Gastrocnemius medialis (tissue), 4 donors: ENCODE measurements at places on chromosomes 16 and 17. TPM values are rescaled to one million over a fixed set of nuclear protein-coding genes. Genes with fewer than 3 reads are reported as not detected.

DNA sequence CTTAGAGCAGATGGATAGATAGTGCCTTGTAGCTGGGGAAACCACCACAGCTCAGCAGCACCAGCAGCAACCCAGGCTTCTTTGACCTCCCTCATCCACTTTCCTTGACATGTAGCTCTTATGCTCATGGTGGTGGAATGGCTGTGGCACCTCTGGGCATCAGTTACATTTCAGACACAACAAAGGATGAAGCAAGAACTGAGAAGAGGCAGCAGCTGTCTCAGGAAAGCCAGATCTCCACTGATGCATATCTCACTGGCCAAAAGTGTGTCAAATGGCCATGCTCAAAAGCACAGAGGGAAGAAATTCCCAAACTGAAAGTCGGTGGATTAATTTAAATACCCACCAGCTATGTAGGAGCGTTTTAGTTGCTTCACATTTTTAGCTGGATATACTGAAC is 671.4 kb upstream of the SALL1 start:
- H3K36me3 ChIP-seq = no peaks in the 10 kb centered on the region
- no peaks in the 10 kb centered on the region for H3K4me1 ChIP-seq
- H3K27ac ChIP-seq = no peak overlapping the region
- DNase-seq = no peak

DNA sequence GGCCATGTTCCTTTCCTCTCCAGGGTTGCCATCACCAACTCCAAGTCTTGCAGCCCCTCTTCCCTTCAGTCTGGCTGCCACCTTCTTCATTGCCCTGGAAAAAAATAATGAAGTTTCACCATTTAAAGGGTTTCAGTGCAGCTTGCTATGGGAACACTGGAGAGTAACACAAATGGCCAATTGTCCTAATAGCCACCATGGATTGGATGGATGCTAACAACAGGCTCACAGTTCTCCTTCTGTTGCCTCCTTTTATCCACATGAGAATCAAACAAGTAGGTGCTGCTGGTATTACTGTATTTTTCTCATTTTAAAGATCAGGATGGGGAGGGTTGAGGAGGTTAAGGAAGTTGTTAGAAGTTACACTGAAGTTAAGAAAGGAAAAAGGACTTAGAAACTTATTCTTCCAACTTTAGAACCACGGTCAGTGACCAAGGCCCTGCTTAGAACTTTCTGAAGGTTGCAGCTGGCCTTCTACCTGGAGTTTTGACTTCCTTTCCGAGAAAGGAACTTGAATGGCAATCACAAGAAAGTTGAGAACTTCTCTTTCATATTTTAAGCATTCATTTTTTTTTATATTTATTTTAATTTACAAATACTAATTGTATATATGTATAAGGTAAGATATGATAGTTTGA is 198.0 kb upstream of the MAF start:
- no peak overlapping the region for H3K27ac ChIP-seq
- no peaks in the 10 kb centered on the region for H3K27me3 ChIP-seq
- H3K36me3 ChIP-seq = no peaks in the 10 kb centered on the region
- no peaks in the 10 kb centered on the region for H3K4me1 ChIP-seq

DNA sequence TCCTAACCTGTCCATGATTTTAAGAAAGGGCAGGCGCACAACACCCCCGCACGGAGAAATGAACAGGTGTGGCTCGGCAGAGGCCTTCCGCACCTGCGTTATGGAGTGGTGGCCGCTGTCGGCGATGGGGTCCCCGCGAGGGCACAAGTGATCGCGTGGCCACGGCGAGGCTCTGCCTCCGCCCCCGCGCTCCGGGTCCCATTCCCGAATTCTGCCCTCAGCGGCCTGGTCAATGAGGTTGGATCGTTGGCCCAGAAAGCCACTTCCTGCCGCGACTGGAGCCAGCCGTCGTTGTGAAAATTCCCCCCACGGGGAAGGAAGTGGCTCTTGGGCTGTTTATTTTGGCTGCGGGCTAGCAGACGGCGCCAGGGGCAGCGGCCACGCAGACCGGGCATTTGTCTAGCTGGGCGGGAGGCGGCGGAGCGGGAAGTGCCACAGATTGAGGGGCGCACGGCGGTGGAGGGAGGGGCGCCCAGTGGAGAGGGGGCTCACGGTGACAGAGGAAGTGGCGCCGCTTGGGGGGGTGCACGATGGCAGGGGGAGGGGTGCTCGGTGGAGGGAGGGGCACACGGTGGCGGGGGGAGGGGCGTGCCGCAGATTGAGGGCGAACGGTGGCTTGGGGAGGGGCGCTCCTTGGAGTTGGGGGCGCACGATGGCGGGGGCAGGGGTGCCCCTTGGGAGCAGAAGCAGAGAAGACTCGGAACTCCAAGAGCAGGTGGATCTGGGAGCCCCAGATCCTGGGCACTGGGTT is 25.0 kb downstream of the MRC2 start:
- H3K4me3 ChIP-seq = peak overlapping the region; percentile 54
- H3K4me1 ChIP-seq = peaks cover 25% of the 10 kb centered on the region
- DNase-seq = no peak
- no peaks in the 10 kb centered on the region for H3K36me3 ChIP-seq
- peaks cover 10% of the 10 kb centered on the region for H3K27me3 ChIP-seq
- no peak overlapping the region for H3K27ac ChIP-seq

DNA sequence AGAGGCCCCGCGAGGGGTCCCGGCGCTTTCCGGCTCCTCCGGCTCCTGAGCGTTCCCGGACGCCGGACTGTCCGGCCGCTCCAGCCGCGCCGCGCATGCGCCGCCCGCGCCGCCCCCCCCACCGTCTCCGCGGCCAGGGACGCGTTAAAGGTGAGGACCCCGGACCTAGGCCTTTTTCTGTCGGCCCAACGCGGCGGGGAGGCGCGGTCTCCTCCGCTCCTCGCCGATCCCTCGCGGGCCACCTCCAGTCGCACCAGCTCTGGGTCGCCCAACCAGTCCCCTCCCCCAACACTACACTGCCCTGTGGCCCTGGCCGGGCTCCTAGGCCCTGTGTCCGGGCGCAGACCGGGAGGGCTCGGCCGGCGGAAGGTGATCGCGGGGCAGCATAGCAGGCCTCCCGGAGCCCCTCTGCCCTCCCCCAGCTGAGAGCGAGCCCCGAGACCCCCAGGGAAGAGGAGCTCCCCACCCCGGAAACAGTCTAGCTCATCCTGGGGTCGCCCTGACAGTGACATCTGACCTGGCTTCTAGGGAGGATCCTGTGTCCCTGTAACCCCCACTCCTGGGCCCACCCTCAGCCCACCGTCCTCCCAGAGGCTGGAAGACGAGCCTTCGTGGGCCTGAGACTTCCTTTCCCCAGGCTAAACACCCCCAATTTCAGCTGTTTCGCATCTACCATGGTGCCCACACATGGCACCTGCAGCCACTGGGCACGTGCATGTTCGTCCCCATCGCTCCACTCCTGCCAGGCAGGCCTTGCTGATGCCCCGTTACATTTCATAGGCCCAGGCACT is 14.7 kb upstream of the BCAR1 start:
- peak overlapping the region; percentile 97 for H3K4me3 ChIP-seq
- peak; percentile 86 for DNase-seq
- no peaks in the 10 kb centered on the region for H3K36me3 ChIP-seq
- H3K4me1 ChIP-seq = peaks cover 56% of the 10 kb centered on the region
- peak overlapping the region; percentile 99 for H3K27ac ChIP-seq

- no peak overlapping the region for H3K4me3 ChIP-seq
- no peaks in the 10 kb centered on the region for H3K4me1 ChIP-seq
- no peaks in the 10 kb centered on the region for H3K36me3 ChIP-seq
- no peak for DNase-seq
- no peak overlapping the region for H3K27ac ChIP-seq
These were observed 135.2 kb upstream of the ELAC2 start for GRCh38 chr17:13153036-13153435.

DNA sequence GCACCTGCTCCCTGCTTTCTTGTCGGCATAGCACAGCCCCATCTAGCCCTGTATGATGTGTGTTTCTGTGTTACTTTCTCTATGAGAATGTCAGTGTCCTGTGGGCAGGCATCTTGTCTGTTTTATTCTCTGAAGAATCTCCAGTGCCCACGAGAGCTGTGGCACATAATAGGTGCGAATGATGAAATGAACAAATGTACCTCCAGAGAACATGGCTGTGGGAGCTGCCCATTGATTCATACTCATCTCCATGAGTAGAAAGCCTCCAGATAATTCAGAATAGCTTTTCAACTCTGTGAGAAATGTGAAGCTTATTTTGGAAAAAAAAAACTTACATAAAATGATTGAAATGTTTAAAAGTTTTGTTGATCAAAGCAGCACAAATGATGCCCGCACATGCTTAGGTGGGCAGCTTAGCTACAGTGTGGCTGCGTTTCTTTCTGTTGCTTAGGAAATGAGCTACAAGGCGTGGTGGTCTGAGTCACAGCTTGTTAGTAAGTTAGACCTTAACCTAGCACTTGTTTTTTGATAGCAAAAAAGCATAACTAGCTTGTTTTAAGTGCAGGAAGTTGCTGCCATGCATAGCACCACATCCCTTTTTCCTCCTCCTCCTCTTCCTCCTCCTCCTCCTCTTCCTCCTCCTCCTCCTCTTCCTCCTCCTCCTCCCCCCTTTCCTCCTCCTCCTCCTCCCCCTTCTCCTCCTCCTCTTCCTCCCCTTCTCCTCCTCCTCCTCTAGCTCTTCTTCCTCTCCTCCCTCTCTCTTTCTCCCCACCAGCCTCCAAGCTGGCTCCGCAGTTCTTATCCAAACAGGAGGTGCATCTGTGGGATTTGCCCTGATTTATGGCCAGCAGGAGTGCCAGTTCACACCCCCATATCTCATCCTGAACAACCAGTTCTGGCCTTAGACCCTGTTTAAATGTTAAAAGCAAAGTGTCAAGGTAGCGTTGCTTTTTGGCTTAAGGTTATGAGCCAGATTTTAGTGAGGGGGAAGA is 221.5 kb downstream of the IRF8 start:
- no peak overlapping the region for H3K27ac ChIP-seq
- no peak overlapping the region for H3K4me3 ChIP-seq
- no peaks in the 10 kb centered on the region for H3K4me1 ChIP-seq
- H3K27me3 ChIP-seq = peaks cover 29% of the 10 kb centered on the region
- no peak for DNase-seq

GRCh38 chr16:84088695-84089395 is 27.9 kb downstream of the MBTPS1 start:
- peaks cover 90% of the 10 kb centered on the region for H3K36me3 ChIP-seq
- no peak for DNase-seq
- no peak overlapping the region for H3K27ac ChIP-seq
- H3K27me3 ChIP-seq = no peaks in the 10 kb centered on the region
- H3K4me1 ChIP-seq = no peaks in the 10 kb centered on the region

DNA sequence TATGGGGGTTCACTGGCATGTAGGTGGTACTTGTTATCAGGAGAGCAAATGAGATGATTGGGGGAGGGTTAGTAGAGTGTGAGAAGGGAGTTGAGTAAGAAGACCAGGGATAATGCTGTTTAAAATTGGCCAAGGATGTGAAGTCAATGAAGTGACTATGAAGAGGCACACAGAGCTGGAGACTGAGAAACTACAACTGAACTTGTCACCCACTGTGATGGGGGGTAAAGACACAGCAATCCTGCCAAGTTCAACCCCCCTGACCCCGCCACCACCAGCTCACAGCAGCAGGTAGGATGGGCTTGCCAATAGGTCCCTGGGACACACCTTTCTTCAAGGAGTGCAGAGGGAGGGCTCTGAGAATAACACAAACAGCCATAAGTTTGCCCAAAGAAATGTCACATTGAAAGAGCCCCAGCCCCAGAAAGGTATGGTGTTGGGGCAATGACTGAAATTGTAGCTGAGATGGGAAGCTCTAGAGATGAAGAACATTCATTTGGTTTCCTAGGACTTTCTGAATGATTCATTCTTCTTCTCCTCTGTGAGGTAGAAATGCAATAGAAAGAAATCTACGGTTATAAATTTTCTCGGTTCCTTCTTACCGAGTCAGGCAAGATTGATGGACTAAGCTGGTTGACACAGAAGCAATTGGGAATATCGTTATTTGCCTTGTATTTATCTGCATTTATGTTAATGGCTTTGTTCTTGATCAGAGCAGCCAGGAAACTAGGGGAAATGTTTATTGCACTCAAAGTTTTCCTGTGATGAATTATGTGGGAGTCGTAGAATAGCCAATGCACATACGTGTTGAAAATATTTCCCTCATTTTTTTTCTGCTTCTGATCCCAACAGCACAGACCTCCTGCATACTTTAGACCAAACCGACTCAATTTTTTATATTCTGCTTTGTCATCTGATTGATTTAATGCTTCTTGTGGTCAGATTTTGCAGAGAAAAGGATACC is 595.2 kb upstream of the CDH11 start:
- H3K36me3 ChIP-seq = no peaks in the 10 kb centered on the region
- H3K4me3 ChIP-seq = no peak overlapping the region
- no peaks in the 10 kb centered on the region for H3K27me3 ChIP-seq
- no peaks in the 10 kb centered on the region for H3K4me1 ChIP-seq
- DNase-seq = no peak
- H3K27ac ChIP-seq = no peak overlapping the region

DNA sequence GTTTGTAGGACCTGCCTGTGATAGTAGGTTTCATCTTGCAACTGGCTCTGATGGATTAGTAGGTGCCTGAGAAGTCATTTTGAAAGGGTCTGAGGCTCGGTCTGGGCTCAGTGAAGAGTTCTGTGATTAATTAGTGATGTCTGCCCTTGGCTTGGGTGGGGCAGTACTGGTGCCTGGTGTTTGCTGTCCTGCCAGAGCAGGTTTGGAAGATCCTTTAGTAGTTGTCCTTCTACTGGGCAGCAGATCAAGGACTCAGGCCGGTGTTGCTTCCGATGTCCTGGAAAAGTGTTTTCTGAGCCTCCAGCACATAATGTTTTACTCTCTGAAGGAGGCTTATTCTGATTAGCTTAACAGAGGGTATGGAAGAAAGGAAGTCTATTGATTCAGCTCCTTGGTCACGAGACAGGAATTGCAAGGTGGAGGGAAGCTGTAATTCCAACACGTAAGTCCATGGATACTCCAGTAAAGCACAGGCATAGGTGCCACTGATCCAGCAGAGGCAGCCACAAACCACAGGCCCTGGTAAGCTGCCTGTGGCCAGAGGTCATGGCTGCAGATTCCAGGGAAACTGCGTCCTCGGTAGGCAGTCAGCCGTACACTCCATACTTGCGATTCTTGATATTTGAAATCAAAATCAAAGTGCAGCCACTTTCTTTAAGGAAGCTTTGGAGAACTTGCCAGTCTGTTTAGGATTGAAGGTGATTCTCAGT is 18.7 kb downstream of the HLF start:
- H3K27me3 ChIP-seq = no peaks in the 10 kb centered on the region
- H3K27ac ChIP-seq = peak overlapping the region; percentile 86
- peaks cover 55% of the 10 kb centered on the region for H3K4me1 ChIP-seq
- H3K4me3 ChIP-seq = no peak overlapping the region
- no peak for DNase-seq
- H3K36me3 ChIP-seq = no peaks in the 10 kb centered on the region

The SLFN11 gene
- total RNA-seq = 8.9 TPM

The CYB5D1 gene
- 6.3 TPM for total RNA-seq

The HEATR9 gene
- total RNA-seq = not detected

The KRT32 gene
- total RNA-seq = not detected

The LITAFD gene
- not detected for total RNA-seq
